ENCODE measurements at places on chromosomes 7 and 10.
A peak's percentile ranks its signal among the peaks of the same experiment; 100 is the strongest.

DNA sequence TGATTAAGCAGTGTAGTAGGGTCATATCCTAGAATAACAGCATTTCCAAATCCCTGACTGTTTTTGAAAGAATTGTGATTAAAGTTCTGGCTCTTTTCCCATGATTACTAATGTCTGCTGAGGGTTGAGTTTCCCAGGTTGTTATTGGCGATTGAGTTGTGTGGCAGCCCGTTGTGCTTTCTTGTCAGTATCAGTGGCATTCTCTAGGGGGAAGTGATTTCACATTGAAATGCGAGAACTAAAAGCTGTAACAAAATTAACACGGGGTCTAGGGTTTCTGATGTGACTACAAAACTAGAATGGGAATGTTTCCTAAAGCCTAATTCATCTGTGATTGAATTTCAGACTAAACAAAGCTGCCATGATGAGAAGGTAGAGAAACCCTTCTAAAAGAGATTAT lies 349.4 kb downstream of the EXOC4 start:
- DNase-seq, result no peak

DNA sequence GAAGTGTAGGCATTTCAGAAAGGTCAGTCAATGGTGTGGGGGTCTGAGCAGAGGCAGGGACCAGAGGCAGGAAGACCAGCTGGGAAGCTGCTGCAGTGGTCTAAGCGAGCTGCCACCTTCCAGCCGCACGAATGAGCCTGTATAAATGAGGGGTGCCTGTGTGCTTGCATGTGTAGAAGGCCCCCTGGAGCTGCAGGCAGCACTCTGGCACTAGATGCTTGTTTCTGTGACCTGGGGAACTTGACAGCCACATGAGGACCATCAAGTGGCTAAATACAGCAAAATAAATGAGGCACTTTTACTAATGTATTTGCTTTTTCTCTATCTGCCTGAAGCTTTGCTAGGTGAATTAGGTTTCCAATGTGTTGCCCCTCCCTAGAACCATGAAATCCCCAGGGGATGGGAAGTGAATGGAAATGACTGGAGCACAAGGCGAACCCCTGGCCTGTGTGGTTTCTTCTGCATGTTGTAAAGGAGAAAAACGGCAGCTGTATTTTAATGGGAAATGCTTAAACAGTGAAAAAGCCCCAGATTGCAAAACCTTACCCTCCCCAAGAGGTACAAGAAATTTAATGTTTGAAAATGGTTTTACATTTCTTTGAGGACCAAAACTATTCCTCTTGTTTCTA lies 57.7 kb downstream of the PYROXD2 start:
- DNase-seq, result no peak

- no peak for DNase-seq
Measured at GRCh38 chr10:83636826-83637225, 502.5 kb upstream of the GHITM start.

- DNase-seq, result no peak
Measured at GRCh38 chr10:27622596-27622995, 118.5 kb downstream of the RAB18 start.

GRCh38 chr10:63699785-63700613 lies 178.8 kb downstream of the REEP3 start:
- no peak for DNase-seq

- no peak for DNase-seq
Measured at GRCh38 chr7:74325210-74325565, 36.0 kb downstream of the CLIP2 start.

DNA sequence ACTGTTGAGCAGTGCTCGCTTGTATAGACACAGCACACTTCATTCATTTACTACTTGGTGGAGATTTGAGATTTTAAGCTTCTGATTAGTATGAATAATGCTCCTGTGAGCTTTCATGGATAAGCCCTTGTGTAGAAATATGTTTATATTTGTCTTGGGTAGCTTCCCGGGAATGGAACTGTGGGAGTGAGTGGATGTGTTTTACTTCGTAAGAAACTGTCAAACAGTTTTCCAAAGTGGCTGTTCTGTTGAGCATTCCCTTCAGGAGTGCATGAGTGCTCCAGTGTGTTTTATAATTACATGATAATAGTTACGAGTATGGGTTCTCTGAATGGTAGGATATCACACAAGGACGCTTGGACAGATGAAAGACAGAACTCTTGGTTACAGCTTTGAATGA lies 49.4 kb downstream of the VWC2 start:
- no peak for DNase-seq

DNA sequence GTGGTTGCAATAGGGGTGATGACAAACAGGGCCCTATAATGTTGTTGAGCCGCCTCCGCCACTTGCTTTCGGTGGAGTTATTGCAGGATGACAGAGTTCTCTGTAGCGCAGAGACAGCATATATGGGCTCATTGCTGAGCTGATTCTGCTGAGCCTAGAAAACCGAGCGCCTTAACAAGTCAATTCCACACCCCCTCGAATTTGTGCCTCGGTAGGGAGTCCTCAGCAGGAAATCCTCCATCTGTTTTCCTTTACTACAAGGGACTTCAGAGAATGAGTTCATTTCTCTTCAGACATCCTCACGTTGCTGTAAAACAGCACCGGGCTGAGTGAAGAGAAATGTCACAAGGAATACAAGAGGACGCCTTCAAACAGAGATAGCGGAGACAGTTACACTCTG lies 90.7 kb upstream of the KIAA1217 start:
- no peak for DNase-seq

- DNase-seq, result no peak
Measured at GRCh38 chr10:59907537-59907917, 1.2 kb upstream of the CCDC6 start.

- no peak for DNase-seq
Measured at GRCh38 chr7:121019018-121019417, 30.5 kb downstream of the CPED1 start.

DNA sequence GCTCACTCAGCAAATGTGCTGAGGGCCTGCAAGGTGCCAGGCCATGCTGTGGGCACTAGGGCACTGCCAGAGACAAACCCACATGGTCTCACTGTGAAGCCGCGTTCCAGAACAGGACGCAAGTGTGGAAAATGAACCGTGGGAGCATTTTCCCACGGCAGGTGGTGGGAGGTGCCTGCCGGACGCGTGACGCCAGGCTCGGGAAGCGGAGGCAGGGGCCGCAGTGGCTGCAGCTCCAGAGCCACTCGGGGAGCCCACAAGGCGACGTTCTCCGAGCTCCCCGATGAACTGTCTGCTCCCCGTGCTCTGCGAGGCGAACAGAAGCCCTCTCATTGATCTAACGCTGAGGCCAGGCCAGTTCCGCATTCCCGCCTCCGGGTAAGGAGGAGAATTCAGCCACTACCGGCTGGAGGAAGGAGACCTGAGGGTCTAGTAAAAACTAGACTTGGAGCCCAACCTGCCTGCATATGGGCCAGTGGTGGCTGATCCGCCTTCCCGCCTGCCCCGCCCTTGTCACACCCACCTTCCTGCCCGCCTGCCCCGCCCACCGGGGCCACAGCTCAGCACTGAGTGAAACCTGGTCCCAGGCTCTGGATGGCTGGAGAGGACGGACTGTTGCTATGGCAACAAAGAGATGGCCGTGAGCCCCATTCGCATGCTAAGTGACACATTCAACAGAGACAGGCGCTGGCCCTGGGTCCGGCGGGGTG lies 13.1 kb downstream of the ADGRA1 start:
- peak; percentile 3 for DNase-seq

GRCh38 chr7:111815354-111815753 lies 253.1 kb upstream of the IMMP2L start:
- DNase-seq, result no peak

DNA sequence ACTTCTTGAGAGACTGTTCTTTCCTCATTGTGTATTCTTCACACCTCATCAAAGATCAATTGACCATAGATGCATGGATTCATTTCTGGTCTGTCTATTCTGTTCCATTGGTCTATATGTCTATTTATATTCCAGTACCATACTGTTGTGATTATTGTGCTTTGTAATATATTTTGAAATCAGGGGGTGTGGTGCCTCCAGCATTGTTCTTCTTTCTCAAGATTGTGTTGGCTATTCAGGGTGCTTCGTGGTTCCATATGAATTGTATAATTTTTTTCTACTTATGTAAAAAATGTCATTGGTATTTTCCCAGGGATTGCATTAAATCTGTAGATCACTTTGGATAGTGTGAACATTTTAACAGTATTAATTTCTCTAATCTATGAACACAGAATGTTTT lies 106.5 kb downstream of the EPC1 start:
- no peak for DNase-seq

GRCh38 chr10:1180071-1180730 lies 124.0 kb downstream of the WDR37 start:
- DNase-seq, result no peak

DNA sequence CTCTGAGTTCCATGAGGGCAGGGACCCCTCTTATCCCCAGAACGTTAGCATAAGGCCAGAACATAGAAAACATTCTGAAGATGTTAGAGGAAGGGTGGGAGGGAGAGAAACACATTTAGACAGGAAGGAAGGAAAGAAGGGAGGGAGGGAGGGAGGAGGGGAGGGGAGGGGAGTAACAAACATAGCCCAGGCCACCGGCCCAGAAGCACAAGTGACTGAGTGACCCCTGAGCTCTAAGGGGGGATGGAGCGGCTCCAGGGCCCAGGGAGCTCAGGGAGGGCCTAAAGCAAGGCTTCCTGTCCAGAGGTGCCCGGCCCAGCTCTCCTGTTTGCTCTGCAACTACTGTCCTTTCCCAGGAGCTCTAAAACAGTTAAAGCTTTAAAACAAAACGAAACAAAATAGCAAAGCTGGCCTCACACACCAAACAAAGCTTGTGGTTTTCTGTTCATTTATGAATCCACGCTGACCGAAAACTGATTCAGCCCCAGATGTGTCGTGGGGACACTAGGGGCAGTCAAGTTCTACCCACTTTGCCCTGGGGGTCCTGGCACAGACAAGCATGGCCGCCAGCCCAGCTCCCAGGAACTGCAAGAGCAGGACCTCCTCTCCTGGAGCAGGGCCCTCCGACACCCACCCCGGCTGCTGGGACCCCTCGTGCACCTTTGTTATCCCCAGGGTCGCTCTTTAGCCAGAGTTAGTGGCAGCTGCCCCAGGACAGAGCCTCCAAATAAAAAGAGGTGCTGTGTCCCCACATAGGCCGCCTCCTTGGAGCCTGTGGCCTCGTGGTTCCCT lies 496.2 kb upstream of the FOXK1 start:
- no peak for DNase-seq

GRCh38 chr10:70940834-70941568 lies 52.6 kb upstream of the PCBD1 start:
- no peak for DNase-seq

All from stimulated activated CD4-positive, alpha-beta T cell treated with anti-CD3 and anti-CD28 coated beads, Interleukin-1b, Interleukin-23, amount 100 ng/mL, for 4 hours (primary cell).